HAP-1 (cell line): ENCODE measurements at places on chromosomes 1 and 21.
A peak's percentile ranks its signal among the peaks of the same experiment; 100 is the strongest.

DNA sequence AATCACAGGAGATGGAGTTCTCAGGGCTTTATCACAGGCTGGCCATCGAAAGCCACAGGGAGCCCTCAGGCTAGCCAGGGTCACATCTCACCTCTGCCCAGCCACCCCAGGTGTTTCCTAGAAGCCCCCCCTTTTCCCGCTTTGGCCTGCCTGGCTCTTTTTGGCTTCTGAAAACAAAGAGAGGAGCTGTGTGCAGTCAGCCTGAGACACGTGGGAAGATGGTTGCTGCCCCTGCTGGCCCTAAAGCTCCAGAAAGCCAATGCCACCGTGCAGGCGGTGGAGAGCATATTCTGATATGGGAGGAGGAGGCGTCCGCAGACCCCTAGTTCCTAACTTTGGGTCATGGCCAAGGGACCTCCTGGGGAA is 18.7 kb upstream of the LBR start:
- DNase-seq, result no peak

- no peak for DNase-seq
These were observed 43.4 kb downstream of the PARP1 start for GRCh38 chr1:226364514-226364899.

GRCh38 chr1:156656806-156657740 is 15.2 kb downstream of the BCAN start:
- peak; percentile 63 for DNase-seq

DNA sequence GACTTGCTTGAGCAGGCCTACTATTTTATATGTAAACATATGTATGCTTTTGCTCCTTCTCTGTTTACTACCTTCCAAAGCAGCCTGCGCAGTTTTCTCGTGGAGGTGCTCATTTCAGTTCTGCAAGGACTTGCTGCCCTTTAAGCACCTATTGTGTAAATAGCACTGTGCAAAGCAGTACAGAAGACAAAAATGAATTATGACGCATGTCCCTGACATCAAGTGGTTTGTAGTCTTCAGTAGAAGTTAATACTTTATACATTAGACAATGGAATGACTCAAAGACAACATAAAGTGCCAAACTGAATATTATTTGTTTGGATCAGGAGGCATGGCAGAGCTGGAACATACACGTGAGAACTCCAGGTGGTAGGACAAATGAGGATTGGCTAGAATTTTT is 611.7 kb downstream of the LMO4 start:
- DNase-seq, result no peak

GRCh38 chr1:243236604-243237252 is 18.4 kb downstream of the CEP170 start:
- DNase-seq, result no peak

GRCh38 chr1:192554904-192555303 is 20.7 kb upstream of the RGS1 start:
- no peak for DNase-seq

DNA sequence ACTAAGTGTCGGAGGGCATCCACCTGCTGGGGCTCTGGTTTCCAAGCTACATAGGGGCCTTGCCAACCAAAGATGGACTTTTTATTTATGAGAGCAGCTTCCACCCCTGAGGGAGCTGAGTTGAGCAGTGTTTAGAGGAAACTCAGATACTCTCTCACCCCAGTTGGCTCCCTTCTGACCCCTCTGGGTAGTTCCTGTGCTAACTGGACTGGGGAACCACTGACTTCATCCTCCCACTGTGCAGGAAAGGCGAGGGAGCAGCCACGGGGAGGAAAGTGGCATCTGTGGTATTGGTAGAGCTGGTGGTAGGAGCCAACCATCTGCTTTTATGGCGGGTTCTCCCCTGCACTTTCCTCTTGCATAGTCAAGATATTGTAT is 70.4 kb downstream of the MPZL1 start:
- DNase-seq, result no peak

- DNase-seq, result no peak
These were observed 105.7 kb upstream of the PLPPR5 start for GRCh38 chr1:99110140-99111041.

DNA sequence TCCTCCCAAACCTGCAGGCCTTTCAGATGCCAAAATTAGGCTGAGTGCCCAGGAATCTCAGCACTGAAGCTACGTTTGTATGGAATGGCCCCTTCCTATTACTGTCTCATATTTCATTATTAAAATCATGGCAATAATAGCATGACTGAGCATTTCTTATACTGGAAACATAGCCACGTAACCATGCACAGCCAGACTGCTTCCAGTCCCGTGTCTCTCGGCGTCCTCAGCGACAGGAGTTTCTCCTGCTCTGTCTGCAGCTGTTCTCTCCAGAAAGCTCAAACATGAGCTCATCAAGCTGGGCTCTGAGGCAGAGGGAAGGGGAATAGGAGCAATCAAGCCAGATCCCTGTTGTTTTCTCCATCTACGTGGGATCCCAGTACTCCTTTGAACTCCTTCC is 104.0 kb downstream of the CDC7 start:
- DNase-seq, result no peak

DNA sequence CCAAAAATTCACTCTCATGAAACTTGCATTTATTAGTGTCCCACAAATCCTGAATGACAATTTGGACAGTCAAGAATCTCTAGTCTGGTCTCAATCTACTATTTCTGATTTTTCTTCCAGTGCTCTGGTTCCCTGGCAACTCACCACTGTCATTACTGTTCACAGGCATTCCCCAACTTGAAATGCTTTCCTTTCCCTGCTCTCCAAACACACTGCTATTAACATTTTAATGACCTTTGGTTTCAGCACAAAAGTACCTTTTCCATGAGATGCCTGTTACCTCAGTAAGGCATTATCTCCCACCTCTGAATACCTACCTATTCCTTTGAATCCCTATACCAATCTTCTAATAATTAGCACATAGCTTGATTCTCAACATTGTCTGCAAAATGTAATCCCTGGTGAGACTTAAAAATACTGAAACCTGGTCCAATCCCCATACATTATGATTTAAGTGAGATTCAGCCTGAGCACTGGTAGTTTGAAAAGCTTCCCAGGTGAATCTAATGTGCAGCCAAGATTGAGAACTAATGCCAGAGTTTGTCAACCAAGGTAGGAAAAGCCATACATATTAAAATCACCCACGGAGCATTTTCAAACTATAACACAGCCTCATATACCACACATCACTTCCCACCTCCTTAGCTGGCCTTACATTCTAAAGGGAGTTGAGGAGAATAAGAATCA is 11.7 kb upstream of the ANGPTL3 start:
- DNase-seq, result no peak

DNA sequence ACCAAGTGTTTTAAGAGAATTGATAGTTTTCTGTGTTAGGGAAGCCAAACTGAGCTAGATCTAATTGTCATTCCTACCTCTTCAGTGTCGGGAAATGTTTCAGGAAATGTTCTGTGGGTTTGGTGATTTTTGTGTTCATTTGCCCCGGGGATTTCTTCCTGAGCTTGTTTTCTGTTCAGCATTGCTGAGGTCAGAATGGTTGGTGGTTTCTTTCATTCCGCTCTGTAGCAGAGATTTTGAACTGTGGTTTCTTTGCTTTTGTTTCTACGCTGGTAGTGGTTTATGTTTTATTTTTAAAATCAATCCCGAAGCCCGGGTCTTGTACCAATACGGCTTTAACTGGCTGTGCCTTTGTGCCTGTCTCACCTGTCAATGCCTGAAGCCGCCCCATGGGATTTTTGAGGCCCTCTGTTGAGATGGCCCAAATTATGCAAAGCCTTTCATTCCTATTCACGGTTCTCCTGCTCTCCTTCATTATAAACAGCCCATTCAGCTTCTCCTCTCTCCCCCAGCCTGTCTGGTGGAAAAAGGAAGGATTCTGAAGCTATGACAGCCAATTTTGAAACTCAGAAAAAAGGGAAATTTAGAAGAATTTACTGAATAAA is 417.2 kb upstream of the KAZN start:
- no peak for DNase-seq

DNA sequence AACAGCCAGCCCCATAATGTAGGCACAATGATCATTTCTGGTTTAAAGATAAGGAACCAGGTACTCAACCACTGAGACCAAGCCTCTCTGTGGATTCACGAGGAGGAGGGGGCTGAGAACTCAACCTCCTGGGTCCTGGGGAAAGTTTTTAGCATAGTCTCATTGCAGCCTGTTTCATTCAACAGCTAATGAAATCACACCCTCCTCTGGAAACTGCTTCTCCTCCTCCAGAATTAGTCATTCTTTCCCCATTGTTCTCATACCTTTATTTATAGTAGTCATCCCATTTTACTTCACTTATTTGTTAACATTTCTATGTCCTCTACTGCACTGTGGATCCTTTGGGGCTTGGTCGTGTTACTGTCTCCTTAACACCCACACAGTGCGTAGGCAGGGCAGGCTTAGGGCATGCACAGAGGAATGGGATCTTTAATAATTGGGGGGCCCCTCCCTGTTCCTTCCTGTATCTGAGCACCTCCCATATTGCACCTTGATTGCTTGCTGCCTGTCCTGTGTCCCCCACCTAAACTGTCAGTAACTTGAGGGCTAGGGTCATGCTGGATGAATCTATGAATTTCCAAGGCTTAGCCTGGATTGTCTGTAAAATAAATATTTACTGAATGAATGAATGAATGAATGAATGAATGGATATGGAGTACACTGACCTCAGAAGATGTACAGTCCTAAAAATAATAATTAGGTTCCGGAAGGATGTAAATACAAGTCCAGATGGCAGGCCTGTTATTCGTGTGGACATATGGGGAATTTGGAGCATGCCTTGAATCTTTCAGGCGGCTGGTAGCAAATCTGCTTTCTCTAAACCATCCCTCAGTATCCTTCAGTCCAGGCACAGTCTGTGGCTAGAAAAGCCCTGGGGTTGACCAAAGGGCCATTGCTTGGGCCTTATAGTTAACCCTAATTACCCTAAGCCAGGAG is 153.8 kb upstream of the HMGB4 start:
- DNase-seq, result no peak

DNA sequence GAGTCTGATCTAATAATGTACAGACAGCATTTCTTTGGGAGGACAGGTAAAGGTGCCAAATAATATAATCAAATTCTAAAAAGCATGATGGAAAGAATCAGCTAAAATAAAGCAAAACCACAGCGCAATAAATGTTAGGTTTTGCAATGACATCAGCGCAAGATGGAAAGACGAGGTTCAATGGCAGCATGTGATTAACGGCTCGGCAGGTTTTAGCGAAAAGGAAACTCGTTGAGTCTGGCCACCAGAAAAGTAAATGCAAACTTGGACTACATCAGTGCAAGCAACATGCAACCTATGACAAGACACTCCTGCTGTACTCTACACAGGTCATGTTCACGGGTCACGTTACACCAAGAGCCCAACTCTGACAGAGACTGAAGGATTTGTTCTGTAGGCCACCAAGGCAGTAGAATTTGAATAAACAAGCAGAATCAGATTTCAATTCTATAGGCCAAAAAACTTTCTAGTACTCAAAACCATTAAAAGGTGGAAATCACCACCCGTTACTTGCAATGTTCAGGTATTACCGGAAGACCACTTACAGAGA is 4.5 kb downstream of the SIPA1L2 start:
- no peak for DNase-seq

- DNase-seq, result no peak
These were observed 125.1 kb downstream of the NEK7 start for GRCh38 chr1:198281911-198282310.
